ENCODE measurements at places on chromosomes 2 and 18.

DNA sequence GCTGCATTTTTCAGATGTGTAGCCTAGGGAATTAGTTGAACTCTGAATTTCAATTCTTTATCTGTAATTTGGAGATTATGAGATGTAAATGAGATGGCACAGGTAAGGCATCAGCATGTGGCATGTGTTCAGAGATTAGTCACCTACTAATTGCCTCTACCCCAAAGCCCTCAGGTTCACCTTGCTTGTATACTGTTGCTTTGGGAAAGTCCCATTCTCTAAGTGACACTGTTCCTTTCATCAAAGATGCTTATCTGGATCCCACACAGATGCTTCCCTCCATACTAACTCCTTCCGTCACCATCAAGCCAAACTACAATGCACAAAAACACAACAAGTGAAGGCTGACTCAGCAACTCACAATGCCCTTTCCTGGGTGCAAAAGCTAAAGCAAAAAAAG is 143.7 kb downstream of the LRATD1 start:
- no peak for DNase-seq

DNA sequence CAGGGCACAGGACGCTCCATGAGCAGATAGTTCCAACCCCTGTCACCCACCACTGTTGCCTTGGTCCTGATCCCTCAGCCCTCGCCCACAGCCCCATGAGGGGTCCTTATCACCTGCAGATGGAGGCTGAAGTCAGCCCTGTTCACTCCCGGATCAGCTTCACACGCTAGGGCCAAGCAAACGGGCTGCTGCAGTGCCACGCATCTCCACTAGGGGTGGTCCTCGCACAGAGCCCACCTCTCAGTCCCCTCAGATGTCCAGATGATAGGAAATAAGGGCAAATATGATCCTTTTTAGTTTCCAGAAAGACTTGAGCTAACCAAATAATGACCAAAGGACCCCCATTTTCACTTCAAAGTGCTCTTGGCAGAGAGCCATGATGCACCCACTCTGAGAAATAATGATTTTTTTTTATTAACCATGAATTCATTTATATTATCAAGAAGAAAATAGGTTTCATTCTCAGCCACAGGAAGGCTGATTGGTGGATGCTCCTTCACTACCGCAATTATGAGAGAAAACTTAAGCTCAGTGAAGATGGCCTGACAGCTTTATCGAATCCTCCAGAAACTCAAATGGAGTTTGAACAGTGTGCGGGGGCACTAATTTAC is 71.9 kb upstream of the KLHL29 start:
- DNase-seq, result no peak

DNA sequence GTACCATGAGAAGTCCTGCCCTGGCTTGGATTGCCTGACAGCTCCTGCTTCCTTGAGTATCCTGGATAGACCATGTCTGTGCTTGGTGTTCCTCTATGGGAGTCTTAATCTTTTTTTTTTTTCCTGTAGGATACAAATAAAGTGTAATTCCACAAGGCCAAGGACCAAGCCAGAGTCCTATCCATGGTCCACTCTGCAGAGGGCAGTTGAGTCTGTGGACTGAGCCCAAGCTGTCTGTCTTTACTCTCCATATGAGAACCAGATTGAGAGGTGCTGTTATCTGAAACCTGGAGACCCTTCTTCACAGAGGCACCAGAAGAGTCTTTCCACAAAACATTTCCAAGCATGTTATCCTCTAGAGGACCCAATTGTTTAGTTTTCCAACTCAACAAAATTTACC is 1.4 kb upstream of the KIF3C start:
- no peak for DNase-seq

GRCh38 chr2:25617948-25618646 is 55.3 kb downstream of the DTNB start:
- no peak for DNase-seq

- DNase-seq, result no peak
Observed at GRCh38 chr2:147843391-147843863, 1.4 kb upstream of the ACVR2A start.

GRCh38 chr2:16860627-16861026 is 195.0 kb upstream of the CYRIA start:
- DNase-seq, result no peak

Data from anterior cingulate cortex (tissue), 58 donors.